Occipital lobe (tissue), 3 donors: ENCODE measurements at places on chromosomes 4 and X.

- no peak for DNase-seq
These were observed 79.8 kb upstream of the LANCL3 start for GRCh38 chrX:37491686-37492085.

DNA sequence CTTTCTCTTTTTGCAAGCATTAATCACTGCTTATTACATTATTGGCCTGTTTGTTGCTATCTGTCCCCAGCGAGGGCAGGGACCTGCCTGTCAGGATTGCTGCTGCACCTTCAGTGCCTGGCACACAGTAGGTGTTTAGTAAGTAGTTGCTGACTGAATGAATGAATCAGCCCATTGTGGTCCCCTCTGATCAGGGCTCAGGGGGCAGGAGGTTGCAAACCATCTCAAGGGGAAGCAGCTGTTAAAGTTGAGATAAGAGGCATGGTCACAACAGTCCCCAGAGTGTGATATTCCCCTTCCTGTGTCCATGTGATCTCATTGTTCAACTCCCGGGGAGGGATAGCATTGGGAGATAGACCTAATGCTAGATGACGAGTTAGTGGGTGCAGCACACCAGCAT lies 85.4 kb downstream of the WFS1 start:
- DNase-seq: no peak

DNA sequence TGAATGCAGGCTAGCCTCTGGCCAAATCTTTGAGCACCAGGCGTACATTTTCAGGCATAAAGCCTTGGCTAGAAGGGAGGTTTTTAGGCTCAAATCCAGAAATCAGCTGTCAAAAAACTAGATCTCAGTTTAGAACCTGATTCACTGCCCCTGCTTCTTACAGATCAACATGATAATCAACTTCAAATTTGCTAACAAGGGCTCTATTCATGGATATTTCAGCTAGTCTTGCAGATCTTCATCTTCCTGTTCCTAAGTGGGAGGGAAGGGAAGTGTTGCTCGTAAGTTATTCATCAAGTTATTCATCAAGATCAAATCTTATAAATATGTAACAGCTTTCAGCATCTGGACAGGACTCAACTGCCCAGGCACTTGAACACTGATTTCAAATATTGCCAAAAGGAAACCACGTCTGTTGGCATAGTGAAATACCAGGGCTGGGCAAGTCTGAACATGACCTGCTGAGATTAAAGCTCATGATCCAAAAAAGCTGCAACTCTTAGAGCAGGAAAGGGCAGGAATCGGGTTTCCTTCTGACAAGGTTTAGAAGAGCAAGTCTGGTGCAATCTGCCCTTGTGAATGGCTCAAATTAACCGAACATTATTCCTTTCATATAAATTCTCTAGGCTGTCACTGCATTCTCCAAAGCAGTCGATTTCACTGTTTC lies 200.3 kb downstream of the PDGFC start:
- peak; percentile 17 for DNase-seq

DNA sequence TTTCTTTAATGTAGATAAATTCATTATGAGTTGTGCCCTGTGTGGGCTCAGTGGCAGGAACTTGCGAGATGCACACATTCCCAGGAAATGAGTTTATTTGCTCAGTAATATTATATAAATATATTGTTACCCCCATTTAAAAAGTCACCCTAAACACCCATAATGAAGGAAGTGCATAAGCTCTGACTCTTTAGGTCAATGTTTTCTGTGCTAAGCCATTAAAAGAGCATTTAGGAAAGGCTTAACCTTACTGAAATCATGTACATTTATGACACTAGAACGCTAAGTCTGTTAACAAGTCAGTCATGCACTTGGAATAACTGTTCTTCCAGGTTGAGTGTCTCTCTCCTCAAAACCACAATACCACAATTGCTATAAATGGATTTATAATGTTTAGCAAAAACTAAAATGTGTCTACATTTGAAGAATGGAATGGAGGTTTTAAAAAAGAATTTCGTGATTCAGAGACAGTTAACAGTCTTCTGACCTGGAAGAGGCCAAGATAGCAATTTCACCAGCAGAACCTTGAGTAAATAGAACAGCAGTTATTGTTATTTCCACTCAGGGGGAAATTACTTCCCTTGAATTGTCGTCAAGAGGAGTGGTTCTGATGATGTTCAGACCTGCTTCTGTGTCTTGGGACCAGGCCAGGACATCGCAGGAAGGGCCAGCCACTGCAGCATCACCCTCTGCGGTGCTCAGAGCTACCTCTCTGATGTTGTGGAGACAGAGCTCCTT lies 91.1 kb upstream of the VEGFC start:
- no peak for DNase-seq

- no peak for DNase-seq
These were observed 979 bp downstream of the RP2 start for GRCh38 chrX:46837558-46838485.

GRCh38 chrX:107507093-107507743 lies 57.8 kb downstream of the FRMPD3 start:
- DNase-seq: no peak

GRCh38 chr4:80183250-80184052 lies 13.9 kb upstream of the PRDM8 start:
- peak; percentile 51 for DNase-seq

- no peak for DNase-seq
These were observed 71.3 kb downstream of the ZFYVE28 start for GRCh38 chr4:2347190-2347589.

DNA sequence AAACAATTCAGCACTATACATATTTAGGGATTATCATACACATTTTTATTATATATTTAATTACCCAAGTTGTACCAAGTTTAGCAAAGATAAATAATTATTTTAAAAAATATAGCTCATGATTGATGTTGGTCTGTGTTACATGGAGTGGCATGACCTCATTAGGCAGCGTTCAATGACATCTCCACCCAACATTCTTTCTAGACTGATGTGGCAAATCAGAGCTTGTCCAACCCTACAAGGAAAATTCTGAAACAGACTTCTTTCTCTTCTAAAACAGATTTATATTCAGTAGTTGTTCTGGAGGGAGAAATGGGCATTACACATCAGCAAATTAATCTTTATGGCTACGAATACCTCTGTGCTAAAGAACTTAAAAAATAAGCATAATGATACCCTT lies 189.7 kb downstream of the PDGFC start:
- DNase-seq: no peak

DNA sequence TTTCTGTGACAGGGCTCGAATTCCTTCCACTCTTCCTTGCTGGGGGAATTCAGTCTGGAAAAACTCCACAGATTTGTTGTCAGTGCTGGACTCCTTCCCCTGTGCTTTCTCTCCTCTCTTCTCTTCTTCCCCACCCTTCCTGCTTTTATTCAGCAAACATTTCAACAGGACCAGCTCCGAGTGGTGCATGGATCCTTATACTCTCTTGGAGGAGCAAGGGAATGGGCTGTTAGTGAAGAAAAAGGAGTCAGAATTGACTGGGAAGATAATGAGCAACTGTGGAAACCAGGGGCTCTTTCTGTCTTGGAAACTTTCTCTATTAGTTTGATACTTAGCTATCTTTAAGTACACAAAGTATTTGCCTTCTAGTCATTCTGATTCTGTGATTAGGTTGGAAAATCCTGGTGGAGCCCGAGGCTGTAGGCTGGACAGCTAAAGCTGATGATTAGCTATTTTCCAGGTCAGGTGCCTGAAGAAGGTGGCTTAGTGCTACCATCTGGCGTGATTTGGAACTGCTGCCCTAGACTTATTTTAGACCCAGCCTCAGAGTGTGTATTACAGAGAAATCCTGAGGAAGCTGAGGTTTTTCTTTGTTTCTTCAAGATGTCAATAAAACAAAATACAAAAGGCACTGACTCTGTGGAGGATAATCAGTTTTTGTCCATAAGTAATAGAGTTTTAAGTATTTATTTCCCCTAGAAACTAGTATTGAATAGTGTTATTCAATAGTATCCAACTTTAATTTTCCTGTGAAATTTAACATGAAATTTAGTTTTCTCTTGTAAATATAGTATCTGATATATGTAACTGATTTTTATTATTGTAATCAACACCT lies 38.4 kb downstream of the NAP1L5 start:
- DNase-seq: no peak

DNA sequence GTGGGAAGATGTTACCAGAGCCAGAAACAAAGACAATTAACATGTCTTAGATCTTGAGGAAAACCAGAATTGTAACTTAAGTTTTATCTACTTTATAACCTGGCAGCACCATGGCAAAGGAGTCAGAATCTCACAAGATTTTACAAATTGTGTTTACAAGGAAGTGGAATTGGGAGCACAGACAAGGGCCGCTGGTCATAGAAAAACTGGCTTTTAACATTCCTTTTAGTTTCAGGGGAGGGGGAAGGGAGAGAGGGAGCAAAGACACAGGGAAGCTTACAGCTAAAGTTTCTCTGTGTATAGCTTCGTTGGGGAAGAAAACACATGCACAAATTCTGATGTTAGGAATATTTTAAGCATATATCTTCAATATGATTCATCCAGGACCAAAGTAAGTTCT lies 10.3 kb upstream of the UGT2B11 start:
- DNase-seq: no peak

GRCh38 chrX:9534686-9535085 lies 69.8 kb downstream of the TBL1X start:
- DNase-seq: no peak

DNA sequence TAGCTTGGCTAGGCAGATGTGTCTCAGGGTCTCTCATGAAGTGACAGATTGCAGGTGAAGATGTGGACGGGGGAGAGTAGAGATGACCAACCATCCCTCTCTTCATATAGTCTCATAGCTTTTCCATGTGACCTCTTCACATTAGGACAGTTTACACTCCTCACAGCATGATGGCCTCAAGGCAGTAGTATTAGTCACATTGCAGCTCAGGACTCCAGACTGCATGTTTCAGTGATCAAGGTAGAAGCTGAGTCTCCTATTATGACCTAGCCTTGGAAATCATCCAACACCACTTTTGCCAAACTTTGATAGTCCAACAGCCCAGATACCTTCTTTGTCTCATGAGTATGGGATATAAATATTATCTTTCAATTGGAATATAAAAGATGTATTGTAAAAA lies 147.7 kb downstream of the GASK1B start:
- DNase-seq: no peak

DNA sequence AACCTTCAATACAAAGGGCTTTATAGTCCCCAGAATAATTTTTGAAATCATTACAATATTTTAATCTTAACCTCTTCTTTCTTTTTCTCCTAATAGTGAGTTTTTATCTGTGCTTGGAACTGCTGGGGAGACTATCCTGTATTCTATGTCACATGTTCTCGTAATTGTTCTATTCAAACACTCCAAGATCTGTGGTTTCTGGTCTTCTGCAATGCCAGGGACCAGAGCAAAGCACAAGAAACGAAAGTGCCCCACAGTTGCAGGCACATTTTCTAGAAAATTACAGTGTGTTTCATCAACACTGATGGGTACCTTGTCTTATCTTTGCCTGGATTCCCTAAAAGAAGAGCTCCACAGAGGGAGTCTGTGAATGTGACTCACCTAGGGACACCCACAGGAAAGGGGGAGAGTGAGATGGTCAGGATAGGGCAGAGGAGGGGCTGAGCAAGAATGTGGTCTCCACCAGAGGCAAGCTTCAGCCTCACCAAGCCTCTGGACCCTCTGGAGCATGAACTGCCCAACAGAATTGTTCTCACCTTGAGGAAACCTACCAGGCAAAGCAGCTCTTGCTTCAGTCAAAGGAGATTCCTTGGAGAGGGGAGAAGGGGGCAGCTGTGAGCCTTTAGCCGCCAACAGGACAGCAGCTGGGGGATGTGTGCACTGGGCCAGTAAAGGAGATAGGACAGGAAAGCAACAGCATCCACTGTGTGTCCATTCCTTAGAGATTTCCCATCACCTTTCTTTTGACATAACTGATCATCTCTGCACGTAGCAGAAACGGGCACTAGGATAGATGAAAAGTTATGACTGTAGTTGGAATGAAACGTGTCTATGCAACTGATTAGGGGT lies 25.9 kb downstream of the UNC5C start:
- DNase-seq: no peak

DNA sequence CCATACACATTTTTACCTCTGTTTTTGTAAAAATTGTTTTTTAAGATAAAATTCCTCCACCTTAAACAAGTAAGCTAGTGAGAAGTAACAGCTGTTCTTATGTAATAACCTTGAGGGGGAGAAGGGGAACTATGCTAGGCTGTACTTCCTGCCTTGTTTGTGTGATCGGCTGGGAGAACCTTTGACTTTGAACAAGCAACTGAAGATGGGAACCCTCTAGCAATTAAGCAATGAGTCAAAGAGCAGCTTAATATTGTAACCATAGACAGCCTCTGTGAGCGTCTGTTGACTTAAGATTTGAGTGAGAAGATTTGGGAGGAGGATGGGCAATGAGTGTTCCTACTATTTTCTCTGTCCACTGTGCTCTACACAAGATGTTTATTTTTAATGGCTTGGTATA lies 135.1 kb downstream of the SCLT1 start:
- DNase-seq: no peak

- DNase-seq: no peak
These were observed 87.1 kb downstream of the KDR start for GRCh38 chr4:55038176-55038890.

DNA sequence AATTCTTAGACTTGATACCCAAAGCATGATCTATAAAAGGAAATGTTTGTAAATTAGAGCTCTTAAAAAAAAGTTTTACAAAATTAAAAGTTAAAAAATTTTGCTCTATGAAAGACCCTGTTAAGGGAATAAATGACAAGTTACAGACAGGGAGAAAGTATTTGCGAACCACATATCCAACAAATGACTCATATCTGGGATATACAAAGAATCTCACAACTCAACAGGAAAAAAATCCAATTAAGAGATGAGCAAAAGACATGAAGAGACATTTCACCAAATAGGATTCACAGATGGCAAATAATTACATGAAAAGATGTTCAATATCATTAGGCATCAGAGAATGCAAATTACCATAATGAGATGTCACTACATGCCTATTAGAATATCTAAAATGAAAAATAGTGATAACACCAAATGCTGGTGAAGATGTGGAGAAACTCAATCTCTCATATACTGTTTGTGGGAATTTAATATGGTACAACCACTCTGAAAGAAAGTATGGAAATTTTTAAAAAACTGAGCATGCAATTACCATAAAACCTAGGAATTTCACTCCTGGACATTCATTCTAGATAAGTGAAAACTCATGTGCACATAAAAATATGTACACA lies 100.8 kb upstream of the EOLA2 start:
- DNase-seq: no peak

- DNase-seq: no peak
These were observed 62.8 kb downstream of the KCNIP4 start for GRCh38 chr4:21885770-21886169.

GRCh38 chr4:47590325-47590724 lies 105.2 kb downstream of the ATP10D start:
- no peak for DNase-seq

- no peak for DNase-seq
These were observed 242.9 kb upstream of the PRPS2 start for GRCh38 chrX:12548341-12548740.

DNA sequence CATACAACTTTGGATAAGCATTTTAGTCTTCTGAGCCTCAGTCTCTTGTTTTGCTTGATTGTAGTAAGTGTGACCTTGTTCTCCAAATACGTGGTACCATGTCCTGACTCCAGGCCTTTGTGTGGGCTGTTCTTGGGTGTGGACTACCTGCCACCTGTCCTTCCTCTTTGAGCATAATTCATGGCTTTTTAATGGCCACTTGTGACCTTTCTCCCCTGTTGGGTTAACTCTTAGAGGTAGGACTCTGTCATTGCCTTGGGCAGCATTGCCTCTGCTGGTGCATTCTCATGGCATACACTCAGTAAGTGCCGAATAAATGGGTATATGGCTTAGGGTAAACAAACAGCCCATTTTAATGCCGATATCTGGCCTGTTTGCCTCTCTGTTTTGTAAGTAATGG lies 3.0 kb downstream of the NSD2 start:
- DNase-seq: no peak
